ENCODE measurements at places on chromosomes 13 and 19.

DNA sequence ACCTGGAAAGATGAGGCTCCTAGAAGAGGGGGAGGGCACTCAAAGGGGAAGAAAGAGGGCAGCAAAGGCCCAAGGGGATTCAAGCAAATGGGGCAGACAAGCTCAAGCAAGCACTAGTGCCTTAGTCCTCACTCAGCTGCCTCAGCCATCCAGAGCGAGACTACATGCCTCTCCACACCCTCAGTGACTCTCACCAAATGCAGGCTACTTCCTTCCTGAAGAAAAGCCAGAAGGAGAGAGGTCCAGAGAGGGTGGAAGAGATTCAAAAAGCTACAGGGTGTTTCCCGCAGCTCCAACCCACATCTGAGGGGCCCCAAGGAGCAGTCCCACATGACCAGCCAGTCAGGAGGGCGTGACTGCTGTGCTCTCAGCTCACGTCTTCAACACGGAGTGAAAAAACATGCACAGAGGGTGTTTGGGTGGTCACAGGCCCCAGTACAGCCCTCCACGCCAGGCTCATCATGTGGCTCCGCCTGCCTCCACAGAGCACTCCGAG, 40.5 kb downstream of the MIPEP start:
- DNase-seq: no peak

- DNase-seq: no peak
Measured at GRCh38 chr19:57452307-57452706, 4.6 kb downstream of the VN1R1 start.

DNA sequence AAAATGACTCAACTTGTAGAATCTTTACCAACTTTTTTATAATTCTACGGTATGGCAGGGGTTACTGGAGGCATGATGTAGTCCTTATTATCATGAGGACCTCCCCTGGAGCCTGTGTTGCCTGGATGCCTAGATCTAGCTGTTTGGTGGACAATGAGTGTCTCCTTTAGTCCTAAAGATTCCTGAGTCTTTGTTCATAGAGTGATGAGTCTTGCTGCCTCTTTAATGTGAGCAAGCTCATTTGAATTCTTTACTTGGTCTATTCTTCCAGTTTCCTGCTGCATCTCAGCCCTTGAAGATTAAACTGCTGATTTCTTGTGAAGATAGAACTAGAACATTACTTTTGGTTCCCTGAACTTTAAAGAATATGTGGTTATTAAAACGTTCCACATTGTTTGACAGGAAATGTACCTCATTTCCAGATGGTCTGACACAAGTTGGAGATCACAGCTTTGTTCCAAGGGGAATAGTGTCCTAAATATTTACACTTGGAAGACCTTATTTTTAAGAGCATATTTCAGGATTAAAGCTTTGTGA, 51.9 kb downstream of the SLAIN1 start:
- DNase-seq: no peak

- DNase-seq: no peak
Measured at GRCh38 chr19:1673645-1674292, 21.4 kb upstream of the TCF3 start.

- DNase-seq: no peak
Measured at GRCh38 chr13:111278743-111279652, 41.4 kb upstream of the TEX29 start.

DNA sequence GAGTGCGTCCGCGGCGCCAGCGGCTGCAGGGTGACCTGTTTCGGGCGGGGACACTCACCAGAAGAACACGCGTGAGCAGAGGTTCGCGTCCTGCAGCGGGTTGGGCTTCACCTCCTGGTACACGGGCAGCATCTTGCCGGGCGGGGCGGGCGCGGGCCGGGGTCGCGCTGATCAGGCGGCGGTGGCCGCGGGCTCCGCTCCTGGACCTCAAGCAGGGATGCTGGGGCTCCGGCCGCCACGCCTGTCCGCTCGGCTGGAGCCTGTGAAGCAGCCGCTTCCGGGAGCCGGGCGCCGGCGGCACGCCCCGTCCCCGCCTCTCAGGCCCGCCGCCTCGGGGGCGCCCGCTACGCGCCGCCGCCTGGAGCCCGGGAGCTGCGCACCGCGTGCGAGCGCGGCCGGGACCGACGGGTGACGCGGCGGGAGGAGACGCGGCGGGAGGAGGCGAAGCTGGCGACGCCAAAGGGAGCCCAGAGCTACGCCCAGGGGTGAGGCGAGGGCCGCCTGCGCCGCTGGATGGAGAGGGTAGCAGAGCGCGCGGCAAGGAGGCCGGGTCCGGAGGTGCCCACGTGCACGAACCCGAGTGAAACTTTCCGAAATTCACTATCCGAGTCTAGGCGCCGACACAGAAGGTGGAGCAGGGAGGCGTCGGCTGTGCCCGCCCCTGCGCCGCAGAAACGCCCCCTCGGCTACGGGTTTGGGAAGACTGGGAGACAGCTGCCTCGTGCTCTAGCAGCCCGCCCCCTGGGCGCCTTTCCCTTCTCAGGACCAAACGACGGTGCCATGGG, at the start of gene ABCC4:
ABCC4 (minus strand) TSS at position 269 of the 785 bp plus-strand sequence; CDS start at position 132, 137 bp downstream.
- peak; percentile 81 for DNase-seq

DNA sequence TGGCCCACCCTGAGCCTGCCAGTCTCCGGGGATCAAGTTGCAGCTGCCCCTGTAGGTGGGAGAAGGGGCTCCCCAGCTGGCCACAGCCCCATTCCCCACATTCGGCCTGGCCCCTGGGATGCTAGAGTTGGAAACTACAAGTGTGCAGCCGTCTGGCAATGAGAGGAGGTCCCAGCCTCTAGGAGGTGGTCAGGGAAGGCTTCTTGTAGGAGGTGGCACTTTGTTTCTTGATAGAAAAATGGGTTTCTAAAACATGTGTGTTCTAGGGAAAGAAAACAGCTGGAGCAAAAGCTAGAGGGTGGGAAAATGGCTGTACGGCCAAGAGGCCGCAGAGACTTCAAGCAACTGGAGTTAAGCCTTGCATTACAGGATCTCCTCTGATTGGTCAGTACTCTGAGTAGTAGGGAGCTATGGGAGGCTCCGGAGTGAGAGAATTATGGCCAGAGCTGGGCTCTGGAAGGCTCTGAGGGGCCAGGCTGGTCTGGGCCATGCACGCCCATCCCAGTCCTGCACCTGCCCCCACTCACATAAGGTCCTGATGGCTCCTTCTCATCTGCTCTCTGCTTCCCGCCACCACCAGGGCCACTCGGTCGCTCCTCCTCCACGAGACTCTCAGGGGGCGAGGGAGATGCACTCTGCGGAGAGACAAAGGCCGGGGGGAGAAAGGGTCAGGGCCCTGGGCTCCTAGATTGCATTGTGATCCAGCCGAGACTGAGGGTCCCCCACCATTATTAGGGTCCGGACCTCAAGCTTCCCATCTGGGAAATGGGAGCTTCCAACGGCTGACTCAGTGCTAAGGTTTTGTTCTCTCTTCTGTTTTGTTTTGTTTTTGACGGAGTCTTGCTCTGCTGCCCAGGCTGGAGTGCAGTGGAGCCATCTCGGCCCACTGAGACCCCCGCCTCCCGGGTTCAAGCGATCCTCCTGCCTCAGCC, 13.7 kb downstream of the TLE2 start:
- DNase-seq: no peak

- no peak for DNase-seq
Measured at GRCh38 chr13:50831512-50831911, 12.0 kb downstream of the DLEU7 start.

DNA sequence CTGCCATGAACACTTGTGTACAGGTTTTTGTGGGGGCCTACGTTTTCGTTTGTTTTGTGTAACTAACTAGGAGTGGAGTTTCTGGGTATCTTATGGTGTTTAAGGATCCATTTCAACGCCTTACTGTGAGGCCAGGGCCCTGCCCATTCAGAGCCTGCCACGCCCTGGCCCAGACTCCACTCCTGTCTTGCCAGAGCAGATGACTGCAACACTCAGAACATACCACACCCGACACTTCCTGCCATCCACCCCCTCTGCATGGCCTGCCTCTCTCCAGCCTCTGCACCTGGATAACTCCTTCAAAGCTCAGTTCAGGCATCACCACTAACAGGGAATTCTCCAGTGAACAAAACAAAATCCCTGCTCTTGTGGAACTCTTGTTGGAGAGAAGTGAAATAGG, 43.2 kb downstream of the RGCC start:
- no peak for DNase-seq

GRCh38 chr13:112756511-112756966, 66.7 kb downstream of the ATP11A start:
- DNase-seq: no peak

GRCh38 chr13:25421612-25422011, 49.8 kb downstream of the ATP8A2 start:
- DNase-seq: no peak

DNA sequence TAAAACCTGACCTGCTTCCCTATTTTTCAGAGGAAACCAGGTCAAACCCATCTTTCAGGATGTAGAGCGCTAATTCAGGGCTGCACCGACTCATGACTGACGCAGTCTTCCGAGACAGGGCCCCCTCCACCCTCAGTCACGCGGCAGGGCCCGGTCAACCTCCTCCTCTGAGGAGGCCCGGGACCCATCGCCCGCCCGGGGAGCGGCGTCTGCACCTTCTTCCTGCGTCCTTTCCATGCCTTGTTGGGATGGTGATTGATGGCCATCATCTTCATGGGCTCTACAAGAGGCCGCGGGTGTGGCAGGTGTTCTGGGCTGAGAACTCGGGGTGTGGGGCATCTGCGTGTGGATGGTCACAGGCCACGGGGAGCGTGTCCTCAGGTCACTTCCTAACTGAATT, 26.0 kb downstream of the GRTP1 start:
- DNase-seq: no peak

GRCh38 chr19:1279782-1280341, 4.5 kb downstream of the FAM174C start:
- DNase-seq: peak; percentile 82

DNA sequence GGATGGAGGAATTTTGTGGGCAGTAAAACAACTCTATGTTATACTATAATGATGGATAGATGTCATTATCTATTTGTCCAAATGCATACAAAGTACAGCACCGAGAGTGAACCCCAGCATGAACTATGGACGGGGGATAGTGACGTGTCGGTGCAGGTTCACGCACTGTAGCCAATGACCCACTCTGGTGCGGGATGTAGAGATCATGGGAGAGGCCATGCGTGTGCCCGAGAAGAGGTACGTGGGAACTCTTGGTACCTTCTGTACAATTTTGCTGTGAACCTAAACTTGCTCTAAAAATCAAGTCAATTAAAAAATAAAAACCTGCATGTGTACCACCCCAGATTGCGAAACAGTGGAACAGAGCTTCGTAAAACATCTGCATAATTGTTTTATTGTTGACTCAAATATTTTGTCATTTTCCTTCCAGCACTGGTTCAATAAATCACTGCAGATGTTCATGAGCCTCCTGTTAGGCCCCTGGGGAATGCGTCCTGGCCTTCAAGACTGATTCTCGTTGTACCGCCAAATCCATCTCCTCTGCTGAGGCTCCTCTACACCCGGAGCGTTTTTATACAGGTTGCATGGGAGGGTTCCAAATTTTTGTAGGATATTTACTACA, 30.9 kb downstream of the COL4A1 start:
- DNase-seq: peak; percentile 69

DNA sequence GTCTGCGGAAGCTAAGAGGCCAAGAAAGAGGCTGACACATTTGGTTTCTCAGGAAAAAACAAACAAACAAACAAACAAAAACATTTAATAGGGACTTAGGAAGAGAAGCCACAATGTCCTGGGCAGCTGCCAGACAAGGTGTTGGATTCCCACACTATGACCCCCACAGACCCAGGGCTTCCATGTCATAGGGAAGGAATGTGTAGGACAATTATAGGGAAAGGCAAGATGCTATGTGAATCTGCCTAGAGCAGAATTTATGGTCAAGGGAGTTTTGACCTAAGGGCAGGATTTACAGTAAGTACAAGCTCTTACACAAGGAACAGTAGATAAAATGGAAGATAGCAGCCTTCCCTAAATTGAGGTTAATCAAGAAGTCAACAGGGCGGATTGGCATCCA, 9.1 kb upstream of the CDADC1 start:
- no peak for DNase-seq

- peak; percentile 14 for DNase-seq
Measured at GRCh38 chr13:23828866-23829265, 60.3 kb downstream of the MIPEP start.

DNA sequence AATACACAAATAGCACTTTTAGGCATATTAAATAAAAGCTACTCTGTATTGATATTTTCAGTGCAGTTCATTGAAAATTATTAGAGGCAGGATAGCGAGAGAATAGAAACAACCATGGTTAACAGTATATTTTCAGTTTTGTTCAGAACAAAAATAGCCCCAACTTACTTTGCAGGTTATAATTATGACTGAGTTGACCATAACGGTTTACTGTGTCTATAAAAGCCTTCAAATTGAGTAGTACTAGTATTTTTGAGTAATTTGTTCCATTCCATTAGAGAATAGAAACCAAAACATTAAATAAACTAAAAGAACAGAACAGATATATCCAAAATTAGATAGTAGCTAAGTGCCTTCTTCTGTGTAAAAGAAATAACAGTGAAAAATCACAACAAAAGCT, 1108.4 kb upstream of the PCDH20 start:
- DNase-seq: no peak

DNA sequence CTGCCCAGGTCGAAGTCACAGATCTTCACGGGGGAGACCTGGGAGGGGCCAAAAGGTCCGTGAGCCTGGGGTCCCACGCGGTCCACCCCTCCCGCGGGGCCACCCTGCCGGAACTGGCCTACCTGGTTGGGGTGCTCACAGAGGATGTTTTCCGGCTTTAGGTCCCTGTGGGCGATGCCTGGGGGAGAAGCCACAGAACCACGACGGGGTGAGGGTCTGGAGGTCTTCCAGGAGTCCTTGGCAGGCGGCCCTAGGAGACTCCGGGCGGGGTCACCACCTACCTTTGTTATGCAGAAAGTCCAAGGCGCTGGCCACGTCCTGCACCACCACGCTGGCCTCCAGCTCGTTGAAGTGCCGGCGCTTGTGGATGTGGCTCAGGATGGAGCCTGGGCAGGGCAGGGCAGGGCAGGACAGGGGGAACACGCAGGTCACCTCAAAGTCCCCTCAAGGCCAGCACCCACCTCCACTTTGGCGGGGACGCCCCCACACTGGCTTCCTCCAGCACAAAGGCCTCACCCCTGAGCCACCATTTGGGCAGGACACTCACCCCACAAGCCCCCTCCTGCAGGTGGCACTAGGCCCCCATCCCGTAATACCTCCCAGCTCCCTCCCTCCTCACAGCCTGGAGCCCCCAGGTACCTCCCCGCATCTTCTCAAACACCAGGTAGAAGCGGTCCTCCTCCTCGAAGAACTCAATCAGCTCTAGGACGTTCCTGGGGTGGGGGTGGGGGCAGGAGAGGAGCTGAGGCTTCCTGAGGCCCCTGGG, 8.4 kb downstream of the MKNK2 start:
- no peak for DNase-seq

DNA sequence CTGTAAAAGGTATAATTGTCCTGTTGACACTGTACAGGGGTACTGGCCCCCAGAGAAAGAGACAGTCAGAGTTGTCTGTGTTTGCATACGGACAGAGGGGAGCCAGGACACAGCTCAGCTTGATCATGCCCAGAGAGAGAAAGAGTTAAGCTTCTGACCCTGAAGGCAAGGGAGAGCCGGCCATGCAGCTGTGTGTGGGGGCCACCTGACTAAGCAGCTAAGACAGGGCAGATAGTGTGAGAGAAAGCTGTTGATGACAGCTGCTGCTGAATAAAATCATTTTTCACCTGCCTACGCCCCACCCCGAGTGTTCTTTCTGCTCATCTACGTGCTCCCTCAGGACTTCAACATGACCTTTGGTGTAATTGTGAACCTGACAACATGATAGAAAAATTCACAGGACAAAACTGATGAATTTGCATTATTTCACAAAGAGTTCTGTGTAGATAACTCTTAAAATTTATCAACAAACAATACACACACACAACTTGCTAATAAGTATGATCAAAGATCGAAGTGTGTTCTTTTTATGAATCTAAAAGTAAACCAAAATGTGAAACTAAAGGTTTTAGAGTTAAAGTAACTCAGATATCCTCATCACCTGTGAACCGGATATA, 1294.3 kb upstream of the ATXN8OS start:
- no peak for DNase-seq

GRCh38 chr13:20015763-20016162, 57.2 kb downstream of the ZMYM2 start:
- DNase-seq: no peak

Data from fibroblast of villous mesenchyme (primary cell).